ENCODE measurements at places on chromosomes 4 and X.

- peaks cover 3% of the 10 kb centered on the region for H3K4me1 ChIP-seq
- no peak overlapping the region for H3K27ac ChIP-seq
- H3K27me3 ChIP-seq: no peaks in the 10 kb centered on the region
- no peak for DNase-seq
- H3K36me3 ChIP-seq: no peaks in the 10 kb centered on the region
Measured at GRCh38 chr4:41561244-41561643, 23.3 kb downstream of the LIMCH1 start.

- DNase-seq: no peak
- no peaks in the 10 kb centered on the region for H3K27me3 ChIP-seq
- no peaks in the 10 kb centered on the region for H3K36me3 ChIP-seq
- H3K4me3 ChIP-seq: no peak overlapping the region
- no peaks in the 10 kb centered on the region for H3K4me1 ChIP-seq
Measured at GRCh38 chrX:53073115-53073586, 9.0 kb upstream of the TSPYL2 start.

GRCh38 chrX:42384956-42385355 is 393.0 kb downstream of the PPP1R2C start:
- H3K4me3 ChIP-seq: no peak overlapping the region
- no peaks in the 10 kb centered on the region for H3K4me1 ChIP-seq
- H3K27me3 ChIP-seq: no peaks in the 10 kb centered on the region

- H3K27ac ChIP-seq: peak overlapping the region; percentile 77
- H3K36me3 ChIP-seq: no peaks in the 10 kb centered on the region
- DNase-seq: no peak
Measured at GRCh38 chrX:110143454-110144210, 140.7 kb downstream of the TMEM164 start.

DNA sequence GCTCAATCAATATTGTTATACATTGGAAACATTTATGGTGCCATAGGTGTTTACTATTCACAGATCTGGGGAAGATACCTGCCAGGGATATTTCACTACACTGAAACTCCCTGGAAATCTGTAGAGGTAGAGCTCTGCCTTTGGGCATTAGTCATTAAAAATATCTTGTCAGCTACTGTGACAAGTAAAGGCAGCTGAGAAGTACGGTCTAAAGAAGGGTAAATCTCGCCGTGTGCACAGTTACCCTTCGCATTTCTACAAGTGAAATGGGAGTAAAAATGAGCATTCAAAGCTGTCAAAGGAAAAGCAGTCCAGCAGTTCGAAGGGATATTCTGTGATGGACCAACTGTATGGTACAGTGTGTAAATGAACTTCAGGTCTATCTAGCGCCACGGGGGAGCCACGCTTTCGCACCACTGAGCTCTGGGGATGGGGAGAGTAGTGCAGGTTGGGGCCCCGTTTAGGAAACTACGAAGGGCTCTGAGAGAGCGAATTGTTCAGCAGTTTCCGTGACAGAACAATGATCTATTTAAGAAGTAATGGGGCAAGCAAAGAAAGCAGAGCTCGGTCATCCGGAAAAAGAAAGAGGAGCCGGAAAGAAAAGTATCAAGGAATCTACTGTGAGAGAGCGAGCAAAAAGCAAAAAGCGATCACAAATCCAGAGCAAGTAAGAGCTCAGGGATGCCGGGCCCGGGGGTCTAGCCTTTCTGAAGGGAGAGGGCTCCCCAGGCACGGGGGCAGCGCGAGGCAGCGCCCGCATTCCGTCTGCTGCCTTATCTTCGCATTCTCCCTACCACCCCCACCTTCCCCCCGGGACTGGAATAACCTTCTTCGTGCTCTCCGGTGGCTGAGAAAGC is 646 bp downstream of the TIGD4 start:
- H3K27me3 ChIP-seq: no peaks in the 10 kb centered on the region
- no peak for DNase-seq
- peak overlapping the region; percentile 90 for H3K4me3 ChIP-seq

DNA sequence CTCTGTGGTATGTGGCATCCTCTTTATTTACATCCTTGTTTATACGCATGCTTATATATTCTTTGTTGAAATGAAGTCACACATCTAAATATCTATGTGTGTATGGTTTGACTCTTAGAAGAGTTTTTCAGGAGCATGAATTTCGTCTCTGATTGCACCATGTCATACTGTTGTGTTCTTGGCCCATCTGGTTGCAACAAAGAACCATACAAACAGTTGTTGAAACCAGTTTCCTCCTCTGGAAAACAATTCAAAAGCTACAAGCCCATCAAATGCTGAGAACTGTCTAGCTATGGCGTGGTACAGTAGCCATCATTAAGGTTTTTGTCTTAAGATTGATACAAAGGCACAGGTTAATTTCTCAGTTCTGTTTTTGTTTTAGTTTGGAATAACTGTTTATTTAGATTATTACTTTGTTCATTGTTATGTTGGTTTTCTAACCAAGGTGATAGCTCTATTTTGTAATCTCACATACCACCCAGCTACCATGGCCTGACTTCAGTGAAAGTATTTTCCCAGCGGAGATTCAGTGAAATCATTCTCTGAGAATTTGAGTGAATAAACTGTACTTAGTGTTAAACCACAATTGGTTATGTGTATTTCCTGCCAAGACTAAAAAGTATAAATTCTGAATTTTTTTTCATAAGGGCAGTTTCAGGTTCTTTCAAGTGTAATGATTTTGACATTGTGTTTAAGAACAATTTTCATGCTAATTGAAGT is 91.0 kb downstream of the ARHGAP24 start:
- no peaks in the 10 kb centered on the region for H3K36me3 ChIP-seq
- H3K4me3 ChIP-seq: no peak overlapping the region
- DNase-seq: no peak
- H3K27me3 ChIP-seq: no peaks in the 10 kb centered on the region
- H3K4me1 ChIP-seq: no peaks in the 10 kb centered on the region

DNA sequence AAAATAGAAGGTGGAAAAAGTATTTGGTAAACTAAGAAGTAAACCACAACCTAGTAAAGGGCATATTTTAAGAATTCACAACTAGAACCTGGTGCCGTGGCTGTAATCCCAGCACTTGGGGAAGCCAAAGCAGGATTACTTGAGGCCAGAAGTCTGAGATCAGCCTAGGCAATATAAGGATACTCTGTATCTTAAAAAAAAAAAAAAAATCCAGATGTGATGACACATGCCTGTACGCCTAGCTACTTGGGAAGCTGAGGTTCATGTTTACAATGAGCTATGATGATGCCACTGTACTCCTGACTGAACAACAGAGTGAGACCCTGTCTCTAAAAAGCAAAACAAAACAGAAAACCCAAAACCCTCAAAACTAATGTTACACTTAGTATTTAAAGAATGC is 294.9 kb upstream of the ZCCHC13 start:
- no peaks in the 10 kb centered on the region for H3K4me1 ChIP-seq
- no peak overlapping the region for H3K27ac ChIP-seq
- H3K4me3 ChIP-seq: no peak overlapping the region
- H3K27me3 ChIP-seq: no peaks in the 10 kb centered on the region

GRCh38 chrX:106613277-106613676 is 1.5 kb downstream of the RADX start:
- H3K4me1 ChIP-seq: no peaks in the 10 kb centered on the region
- no peaks in the 10 kb centered on the region for H3K27me3 ChIP-seq
- peak overlapping the region; percentile 73 for H3K4me3 ChIP-seq
- DNase-seq: no peak

GRCh38 chr4:53908661-53909078 is 155.7 kb downstream of the CHIC2 start:
- peak overlapping the region; percentile 64 for H3K4me3 ChIP-seq
- H3K4me1 ChIP-seq: no peaks in the 10 kb centered on the region
- H3K36me3 ChIP-seq: no peaks in the 10 kb centered on the region
- H3K27me3 ChIP-seq: no peaks in the 10 kb centered on the region

DNA sequence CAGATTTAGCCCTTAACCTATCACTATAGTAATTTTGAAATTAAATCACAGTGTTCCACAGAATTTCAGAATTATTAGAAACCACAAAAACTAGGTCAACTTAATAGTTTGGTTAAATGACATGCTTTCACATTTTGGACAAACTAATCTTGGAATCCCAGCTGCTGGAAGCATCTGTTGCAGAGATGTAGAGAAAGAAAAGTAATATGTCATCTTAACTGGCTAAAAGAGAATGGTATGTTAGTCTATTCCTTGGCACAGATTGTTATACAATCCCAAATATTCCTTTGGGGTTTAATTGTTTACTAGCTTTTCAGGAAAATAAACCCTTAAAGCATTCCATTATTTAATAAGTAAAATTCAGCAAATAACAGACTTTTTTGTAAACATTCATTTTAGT is 519.9 kb downstream of the IL15 start:
- H3K4me1 ChIP-seq: no peaks in the 10 kb centered on the region
- H3K27me3 ChIP-seq: no peaks in the 10 kb centered on the region
- DNase-seq: no peak
- no peaks in the 10 kb centered on the region for H3K36me3 ChIP-seq
- no peak overlapping the region for H3K4me3 ChIP-seq

- H3K27me3 ChIP-seq: no peaks in the 10 kb centered on the region
- H3K27ac ChIP-seq: no peak overlapping the region
- no peak overlapping the region for H3K4me3 ChIP-seq
Measured at GRCh38 chrX:132671229-132671641, 182.4 kb upstream of the MBNL3 start.

GRCh38 chr4:1418494-1419285 is 12.4 kb upstream of the NKX1-1 start:
- DNase-seq: no peak
- no peaks in the 10 kb centered on the region for H3K4me1 ChIP-seq
- H3K27ac ChIP-seq: no peak overlapping the region
- no peak overlapping the region for H3K4me3 ChIP-seq
- peaks cover 6% of the 10 kb centered on the region for H3K27me3 ChIP-seq

GRCh38 chrX:83019258-83019657 is 488.8 kb upstream of the POU3F4 start:
- H3K27me3 ChIP-seq: no peaks in the 10 kb centered on the region
- H3K4me1 ChIP-seq: no peaks in the 10 kb centered on the region
- no peak for DNase-seq
- no peak overlapping the region for H3K4me3 ChIP-seq

DNA sequence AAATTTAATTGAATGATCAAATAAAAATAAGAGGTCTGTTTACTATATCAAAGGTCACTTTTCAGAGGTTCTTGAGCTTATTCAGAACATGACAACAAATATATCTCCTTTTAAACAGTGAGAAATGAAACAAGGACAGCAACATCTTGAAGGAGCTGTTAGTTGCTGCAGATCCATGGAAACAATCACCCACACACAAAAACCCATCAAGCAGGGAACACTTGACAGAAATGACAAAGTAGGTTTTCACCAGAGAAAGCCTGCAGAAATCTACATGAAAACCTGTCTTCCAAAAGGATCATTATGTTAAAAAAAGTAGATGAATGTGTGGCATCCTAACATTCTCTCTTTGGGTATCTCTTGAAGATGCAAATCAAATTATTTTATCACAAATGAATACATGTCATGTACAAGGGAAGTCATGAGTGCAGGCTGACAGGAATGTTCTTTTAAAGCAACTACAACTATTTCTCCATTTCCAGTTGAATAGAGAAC is 203.0 kb downstream of the GRIA2 start:
- no peaks in the 10 kb centered on the region for H3K36me3 ChIP-seq
- no peak overlapping the region for H3K27ac ChIP-seq
- H3K4me3 ChIP-seq: no peak overlapping the region
- H3K27me3 ChIP-seq: no peaks in the 10 kb centered on the region
- DNase-seq: no peak
- no peaks in the 10 kb centered on the region for H3K4me1 ChIP-seq

- H3K4me1 ChIP-seq: no peaks in the 10 kb centered on the region
- no peaks in the 10 kb centered on the region for H3K36me3 ChIP-seq
- no peak overlapping the region for H3K4me3 ChIP-seq
- H3K27ac ChIP-seq: no peak overlapping the region
Measured at GRCh38 chrX:16215660-16216059, 48.4 kb downstream of the MAGEB17 start.

DNA sequence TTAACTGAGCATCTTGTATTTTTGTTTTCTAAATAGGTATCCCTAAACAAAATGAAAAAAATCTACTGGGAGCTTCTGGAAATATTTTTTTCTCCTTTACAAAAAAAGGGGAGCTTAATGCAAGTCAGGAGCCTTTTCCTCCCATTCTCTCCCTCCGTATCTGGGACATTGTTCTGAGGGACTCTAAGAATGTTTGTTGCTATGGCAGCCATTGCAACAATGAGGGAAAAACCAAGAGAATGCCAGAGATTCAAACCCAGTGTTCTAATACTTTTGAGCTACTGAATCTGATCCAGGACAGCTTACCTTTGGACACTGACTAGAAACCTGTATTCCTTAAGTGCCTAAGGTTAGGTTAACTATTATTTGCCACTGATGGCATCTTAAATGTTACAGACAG is 485.7 kb upstream of the HS3ST1 start:
- DNase-seq: no peak
- H3K27me3 ChIP-seq: no peaks in the 10 kb centered on the region
- no peaks in the 10 kb centered on the region for H3K4me1 ChIP-seq
- H3K4me3 ChIP-seq: no peak overlapping the region

DNA sequence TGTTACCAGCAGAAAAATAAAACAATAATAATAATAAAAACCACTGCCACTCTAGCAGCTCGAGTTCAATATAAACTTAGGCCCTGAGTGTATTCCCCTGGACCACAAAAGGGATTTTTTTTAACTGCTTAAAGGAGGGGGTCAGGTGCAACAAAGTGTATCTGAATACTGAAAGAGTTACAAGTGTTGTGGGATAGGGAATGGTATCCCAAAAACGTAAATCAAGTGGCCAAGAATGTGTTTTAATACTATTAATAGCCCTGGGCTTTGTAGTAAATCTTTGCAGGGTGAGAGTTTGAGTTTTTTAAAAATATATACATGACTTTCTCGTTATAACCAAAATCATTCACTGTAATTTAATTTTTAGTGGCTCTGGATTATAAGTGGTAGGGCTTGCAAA is 860.1 kb upstream of the INTU start:
- H3K27me3 ChIP-seq: no peaks in the 10 kb centered on the region
- no peaks in the 10 kb centered on the region for H3K36me3 ChIP-seq
- H3K4me3 ChIP-seq: peak overlapping the region; percentile 27
- H3K27ac ChIP-seq: no peak overlapping the region
- DNase-seq: no peak
- H3K4me1 ChIP-seq: peaks cover 7% of the 10 kb centered on the region

- peak overlapping the region; percentile 98 for H3K27ac ChIP-seq
- DNase-seq: no peak
- H3K36me3 ChIP-seq: peaks cover 7% of the 10 kb centered on the region
Measured at GRCh38 chrX:153967536-153968224, 3.9 kb downstream of the HCFC1 start.

DNA sequence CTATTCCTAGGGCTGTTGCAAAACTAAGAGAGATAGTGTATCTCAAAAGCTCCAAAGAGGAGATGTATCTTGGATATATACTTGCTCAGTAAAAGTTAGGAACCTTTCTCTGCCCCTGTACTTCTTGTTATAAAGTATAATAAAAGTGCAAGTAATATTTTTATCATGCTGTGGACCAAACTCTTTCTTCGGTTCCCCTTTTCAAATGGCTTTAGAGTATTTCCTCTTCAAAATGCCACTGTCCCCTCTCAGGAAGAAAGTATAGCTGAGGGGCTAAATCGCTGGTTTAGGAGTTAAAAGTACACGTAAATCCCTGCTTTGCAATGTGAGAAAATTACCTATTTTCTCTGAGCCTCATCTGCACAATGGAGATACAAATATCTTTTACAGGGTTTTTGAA is 169.1 kb upstream of the FTHL17 start:
- no peak for DNase-seq
- no peaks in the 10 kb centered on the region for H3K4me1 ChIP-seq
- no peak overlapping the region for H3K4me3 ChIP-seq

Measured in thoracic aorta (tissue), 2 donors.